AML-193 (cell line): ENCODE measurements at places on chromosomes 16 and 17.

DNA sequence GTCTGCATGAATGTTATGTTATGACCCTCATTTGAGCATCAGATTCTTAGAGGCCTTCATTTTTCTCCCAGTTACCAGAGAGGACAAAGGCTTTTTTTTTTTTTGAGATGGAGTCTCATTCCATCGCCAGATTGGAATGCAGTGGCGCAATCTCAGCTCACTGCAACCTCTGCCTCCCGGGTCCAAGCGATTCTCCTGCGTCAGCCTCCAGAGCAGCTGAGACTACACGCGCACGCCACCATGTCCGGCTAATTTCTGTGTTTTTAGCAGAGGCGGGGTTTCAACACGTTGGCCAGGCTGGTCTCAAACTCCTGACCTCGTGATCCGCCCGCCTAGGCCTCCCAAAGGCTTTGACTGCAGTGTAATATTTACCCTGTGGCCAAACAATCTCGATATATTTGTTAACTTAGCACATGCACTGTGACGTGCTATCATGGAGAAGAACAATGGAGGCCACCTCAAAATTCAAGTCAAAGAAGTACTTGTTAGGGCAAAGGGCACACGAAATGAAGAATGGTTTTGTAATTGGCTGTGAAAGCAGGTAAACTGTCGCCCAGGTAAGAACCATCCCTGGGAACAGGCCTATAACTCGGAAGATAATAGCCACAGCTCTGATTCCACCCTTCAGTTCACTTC lies 303.4 kb downstream of the SLC39A11 start:
- DNase-seq, result no peak

GRCh38 chr17:35094902-35095301 lies 24.8 kb downstream of the RAD51D start:
- peak; percentile 38 for DNase-seq

DNA sequence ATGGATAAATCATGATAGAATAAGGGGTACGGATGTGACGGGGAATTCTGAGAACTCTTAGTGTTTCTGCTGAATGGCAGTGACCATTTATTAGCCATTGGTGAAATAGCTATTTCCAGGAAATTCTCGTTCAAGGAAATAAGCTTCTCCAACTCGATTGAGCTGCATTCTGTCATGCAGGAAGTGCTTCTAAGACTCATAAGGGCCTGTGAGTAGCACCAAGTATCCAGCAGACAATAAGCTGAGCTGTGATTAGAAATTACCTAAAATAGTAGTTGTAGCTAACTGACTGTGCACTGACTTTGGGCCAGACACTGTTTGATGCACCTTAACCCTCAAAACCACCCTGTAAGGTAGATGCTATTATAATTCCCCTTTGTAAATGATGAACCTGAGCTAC lies 107.8 kb upstream of the IRX5 start:
- no peak for DNase-seq

DNA sequence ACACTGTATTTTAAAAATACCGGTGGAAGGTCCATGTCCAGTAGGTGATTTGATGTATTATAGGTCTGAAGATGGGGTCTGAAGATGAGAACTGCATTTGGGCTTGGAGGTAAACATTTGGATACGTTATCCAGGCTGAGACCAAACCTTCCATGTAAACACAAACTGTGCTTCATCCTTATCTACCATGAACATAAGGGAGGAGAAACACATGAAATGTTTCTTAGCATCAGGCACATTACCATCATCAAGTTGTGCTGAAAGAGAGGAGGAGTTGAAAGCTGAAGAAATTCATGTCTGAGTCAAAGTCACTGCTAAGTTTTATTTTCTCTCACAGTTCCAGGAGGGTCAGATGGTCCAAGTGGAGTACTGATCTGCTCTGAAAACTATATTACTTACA lies 11.4 kb downstream of the SF3B3 start:
- DNase-seq, result no peak

DNA sequence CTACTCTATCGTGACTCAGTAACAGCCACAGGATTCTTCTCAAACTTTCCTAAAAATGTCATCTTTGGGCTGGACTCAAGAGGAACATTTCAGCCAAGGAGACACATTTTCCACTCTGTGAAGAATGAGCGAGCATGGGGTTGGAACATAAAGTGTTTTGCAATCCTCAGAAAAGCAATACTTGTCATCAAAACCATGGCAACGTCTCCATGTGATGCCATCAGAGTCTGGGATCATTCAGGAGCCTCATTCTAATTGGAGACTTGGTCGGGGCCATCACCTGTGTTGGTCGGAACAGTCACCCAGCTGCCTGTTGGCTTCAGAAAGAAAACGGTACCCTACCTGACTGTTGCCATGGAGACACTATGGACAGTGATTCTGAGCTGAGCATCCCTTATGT lies 25.5 kb downstream of the MYOCD start:
- no peak for DNase-seq

DNA sequence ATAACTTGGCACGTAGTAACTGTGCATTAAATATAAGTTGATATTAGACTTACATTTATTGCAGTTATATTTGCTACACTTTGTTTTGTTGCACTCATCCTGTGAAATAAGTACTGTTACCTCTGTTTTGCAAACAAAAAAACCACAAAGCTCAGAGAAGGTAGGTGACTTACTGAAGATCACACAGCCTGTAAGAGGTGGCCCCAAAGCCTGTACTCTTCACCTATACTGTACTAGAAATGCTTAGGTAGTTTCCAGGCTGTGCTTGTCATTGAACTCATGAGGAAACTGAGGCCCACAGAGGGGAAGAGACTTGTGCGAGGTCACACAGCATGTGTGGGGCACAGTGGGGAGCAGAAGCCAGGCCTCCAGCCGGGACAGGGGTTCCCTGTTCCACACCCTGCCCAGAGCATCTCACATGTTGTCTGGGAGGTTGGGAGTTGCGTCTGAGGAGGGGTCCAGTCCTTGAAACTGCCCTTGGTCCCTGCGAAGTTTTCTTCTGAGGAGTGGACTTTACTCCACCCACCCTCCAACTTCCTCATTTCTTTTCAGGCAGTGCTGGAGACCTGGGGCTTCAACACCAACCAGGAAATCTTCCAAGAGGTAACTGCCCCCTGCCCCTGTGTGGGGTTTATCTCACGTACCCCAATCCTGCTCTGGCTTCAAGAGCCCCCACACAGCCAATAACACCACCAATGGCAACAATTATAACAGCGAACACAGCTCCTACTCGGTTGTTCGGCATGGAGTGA lies 13.0 kb downstream of the CETP start:
- DNase-seq, result no peak

GRCh38 chr16:89922884-89923639 lies at the start of gene TUBB3:
Gene TUBB3 (plus strand): TSS chr16:89923342. CDS start chr16:89923402, 60 bp downstream.
- no peak for DNase-seq

DNA sequence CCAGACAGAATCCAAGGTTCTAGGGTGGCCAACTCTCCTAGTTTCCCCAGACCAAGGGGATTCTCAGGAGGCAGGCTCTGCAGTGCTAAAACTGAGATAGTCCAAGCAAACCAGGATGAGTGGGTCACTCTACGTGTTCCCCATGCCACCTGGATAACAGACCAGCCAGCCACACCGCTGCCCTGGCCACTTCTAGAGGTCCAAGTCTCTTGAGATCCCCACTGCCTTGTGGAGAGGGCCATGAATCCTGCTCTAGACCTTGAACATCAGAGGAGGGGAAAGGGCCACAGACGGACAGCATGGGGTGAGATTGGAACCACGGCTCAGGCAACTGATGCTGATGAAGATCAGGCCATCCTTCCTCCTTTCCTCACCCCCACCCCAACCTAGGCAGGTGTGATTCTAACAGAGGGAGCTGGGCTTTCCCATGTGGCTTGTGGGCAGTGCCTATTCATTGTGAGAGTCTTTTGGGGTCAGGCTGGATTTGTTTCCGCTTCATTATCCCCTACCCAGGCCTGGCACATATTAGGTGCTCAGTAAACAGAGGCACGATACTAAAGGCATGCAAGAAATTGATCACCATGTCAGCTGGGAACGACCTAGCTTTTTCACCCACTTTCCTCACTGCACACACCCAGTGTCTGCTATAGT lies 16.8 kb upstream of the TVP23A start:
- no peak for DNase-seq

DNA sequence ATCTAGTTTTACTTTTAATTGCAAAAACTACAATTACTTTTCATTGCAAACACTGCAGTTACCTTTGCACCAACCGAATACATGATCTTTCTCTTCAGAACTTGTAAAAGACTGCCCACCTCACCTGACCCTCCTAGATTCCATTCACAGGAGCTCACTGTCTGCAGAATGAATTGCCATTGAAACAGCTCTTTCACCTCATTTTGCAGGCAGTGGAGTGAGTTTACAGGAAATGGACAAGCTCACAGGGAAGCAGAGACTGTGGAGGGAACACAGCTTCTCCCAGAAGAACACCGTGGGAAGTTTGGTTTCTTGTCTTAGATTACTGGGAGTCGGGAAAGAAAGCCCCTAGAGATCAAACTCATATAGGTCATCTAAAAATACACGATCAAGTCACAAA lies 439.7 kb upstream of the RBFOX1 start:
- DNase-seq, result no peak

DNA sequence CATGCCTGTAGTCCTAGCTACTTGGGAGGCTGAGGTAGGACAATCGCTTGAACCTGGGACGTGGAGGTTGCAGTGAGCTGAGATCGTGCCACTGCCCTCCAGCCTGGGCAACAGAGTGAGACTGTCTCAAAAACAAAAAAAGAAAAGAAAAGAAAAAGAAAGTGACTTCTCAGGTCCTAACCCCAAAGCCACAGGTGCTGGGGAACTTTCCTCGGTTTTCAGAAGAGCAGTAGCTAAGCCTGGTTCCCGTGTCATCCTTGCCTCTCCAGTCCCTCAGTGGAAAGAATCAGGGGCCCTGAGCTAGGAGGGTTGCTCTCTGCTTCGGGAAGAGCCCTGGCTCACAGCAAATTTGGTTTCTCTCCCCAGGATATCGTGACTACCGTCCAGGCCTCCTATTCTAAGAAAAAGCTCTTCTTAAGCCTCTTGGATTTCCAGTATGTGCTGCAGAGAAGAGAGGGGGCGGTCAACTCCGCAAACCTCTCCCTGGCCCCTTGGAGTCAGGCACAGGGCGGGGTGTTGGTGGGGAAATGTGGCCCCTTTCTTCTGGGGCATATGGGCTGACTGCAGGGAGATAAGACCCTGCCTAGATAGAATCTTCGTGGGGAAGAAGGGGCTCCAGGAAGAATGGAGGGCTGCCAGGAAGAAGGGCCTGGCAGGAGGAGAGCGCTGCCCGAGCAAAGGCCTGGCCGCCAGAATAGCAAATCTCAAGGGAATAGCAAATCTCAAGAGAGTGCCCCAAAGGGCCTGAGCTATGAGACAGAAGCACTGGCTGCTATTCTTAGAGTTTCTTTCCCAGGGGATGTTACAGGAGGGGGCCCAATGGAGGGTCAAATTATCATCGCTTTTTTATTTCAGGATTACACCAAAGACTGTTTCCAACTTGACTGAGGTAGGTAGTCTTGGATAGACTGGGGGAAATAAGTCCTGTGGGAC lies 8.3 kb upstream of the NLRC5 start:
- no peak for DNase-seq

DNA sequence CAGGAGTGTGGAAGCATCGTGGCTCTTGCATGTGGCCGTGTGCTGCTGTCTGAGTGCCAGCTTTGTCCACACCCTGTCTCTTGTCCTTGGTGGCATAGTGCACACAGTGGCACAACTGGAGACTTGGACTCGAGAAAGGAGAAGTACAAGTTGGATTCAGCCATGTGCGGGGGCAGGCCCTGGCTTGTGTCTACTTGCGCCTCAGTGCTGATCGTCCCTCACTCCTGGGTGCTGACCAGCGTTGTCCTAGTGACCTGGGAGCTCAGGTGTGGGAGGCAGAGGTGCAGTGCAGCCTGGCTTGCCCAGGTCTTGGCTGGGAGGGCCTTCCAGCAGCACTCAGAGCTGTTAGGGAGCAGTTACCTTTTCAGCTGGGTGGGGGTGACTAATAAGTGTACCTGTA lies 20.6 kb downstream of the MPRIP start:
- DNase-seq, result no peak

DNA sequence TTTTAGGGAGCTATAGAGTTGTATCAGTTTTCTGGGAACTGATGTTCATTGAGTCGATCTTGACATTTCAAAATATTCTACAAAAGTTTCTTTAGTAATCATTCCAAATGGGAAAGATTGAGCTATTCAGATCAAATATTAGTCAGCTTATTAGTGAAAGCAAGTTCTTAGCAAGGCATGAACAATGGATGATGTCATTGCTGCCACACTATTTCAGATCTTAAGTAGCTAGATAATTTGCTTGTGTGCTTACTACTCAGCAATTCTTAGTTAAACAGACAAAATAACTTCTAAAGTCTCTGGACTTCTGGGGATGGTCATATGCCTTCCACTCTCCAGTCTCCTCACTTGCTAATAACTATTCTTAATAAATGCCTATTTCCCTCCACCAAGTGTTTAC lies 69.0 kb upstream of the CDH8 start:
- no peak for DNase-seq

DNA sequence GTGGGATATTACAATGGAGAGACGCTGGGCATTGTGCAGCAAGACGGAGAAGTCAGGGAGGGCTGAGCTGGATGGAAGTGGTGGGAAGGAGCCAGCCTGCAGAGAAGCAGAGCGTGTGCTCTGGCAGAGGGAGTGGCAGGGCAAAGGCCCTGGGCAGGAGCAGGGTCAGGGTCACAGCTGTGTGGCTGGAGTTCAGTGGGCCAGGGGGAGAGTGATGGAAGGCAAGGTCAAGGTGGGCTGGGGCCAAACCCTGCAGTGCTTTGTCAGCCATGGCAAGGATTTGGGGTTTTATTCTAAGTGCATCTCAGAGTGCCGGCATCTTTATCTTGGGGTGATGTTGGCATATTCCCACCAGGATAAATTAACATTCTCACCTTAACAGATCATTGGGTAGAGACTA lies 31.9 kb upstream of the C16orf78 start:
- no peak for DNase-seq

GRCh38 chr17:42180922-42181850 lies at the start of gene KCNH4:
Gene KCNH4 (minus strand): TSS chr17:42181142. CDS start chr17:42180945, 197 bp downstream.
- DNase-seq, result peak; percentile 95

- peak; percentile 69 for DNase-seq
These were observed 402.1 kb downstream of the SEC14L1 start for GRCh38 chr17:77542551-77543490.

DNA sequence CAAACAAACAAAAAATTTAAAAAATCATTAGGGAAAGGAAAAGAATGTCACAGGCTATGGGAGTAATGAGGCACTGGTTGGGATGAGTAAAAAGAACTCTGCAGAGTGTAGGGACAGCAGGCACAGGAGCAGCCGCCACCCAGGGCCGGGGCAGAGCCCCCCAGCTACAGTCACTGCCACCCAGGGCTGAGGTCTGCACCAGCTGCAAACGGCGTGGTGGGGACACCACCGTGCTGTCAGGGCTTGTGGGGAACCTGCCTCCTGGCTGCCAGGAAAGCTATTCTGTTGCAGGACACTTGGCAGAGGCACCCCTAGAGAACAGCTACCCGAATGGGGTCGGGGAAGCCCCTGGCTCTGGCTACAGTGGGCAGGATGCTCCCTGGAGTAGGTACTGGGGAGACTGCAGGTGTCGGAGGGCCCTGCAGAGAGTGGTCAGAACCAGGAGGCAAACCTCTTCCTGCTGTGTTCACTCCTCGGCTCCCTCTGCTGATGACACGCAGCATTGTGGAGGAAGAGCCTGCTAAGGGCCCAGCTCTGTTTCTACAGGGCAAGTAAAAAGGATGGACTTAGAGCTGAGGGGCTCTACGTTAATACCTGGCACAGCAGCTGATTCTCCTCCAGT lies 32.3 kb upstream of the CAPN15 start:
- peak; percentile 22 for DNase-seq
